Tongue (tissue), 3 donors: ENCODE measurements at places on chromosomes 7 and 10. TPM values are rescaled to one million over a fixed set of nuclear protein-coding genes. Genes with fewer than 3 reads are reported as not detected.

DNA sequence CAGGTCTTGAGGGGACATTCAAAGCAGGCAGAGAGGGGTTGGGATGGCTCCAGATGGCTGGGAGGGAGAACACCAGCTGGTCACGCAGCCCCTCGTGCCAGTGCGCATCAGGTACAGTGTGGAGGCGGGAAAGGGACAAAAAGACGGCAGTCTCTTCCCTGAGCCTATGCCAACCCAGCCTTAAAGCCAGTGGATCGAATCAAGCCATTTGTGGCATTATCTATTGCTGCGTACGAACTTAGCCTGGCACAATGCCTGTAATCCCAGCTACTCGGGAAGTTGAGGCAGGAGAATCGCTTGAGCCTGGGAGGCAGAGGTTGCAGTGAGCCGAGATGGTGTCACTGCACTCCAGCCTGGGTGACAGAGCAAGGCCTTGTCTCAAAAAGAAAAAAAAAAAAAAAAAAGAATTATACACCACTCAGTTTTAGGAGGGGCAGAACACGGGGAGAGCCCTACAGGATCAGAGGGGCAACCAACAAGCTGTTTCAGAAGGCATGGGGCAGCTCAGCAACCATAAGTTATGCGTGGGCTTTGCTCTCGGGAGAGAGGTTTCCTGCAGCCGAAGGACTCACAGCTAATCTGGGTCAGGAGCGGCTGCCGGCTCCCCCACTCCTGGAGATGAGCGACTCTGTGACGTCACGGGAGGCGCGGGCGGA lies 356 bp upstream of the NDUFB2 start:
- DNase-seq: peak; percentile 98

- DNase-seq: no peak
These were observed 170.7 kb downstream of the NEBL start for GRCh38 chr10:20726381-20726780.

PRKCQ gene
- total RNA-seq: 15.2 TPM

- no peak for DNase-seq
These were observed 72.3 kb downstream of the PRR15 start for GRCh38 chr7:29636009-29636351.

DNA sequence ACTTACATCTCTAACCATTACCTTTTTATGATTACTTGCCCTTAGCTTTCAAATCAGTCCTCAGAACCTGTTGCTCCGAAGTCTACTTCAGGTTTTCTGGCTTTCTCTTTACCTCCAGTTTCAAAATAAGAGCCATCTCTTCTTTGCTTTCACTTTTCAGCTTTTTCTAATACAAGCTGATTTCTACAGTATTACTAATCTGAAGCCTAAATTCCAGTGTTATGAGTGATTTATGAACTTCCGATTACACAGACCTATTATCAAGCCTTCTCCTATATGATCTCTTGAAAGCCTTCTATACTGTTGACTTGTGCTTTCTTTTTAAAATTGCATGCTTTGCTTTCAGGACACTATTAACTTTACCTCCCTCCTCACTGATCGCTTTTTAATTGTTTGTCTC lies 1307.8 kb upstream of the CELF2 start:
- no peak for DNase-seq

DNA sequence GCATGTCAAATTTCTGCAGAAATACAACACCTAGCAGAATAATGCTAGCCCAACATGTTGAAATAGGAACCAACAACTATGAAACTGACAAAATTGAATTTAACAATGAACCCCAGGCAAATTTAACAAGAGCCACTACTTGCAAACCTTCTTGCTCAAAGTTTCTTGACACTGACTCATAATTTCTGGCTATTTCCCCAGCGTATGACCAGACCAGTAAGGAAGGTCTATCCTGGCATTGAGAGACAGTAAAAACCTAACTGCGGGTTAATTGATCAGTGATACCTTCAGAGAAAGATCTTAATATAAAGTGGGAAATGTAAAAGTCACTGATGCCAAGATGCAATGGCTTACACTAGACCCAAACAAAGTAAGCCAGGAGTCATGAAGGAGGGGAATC lies 510.1 kb downstream of the ARL4A start:
- DNase-seq: no peak

HABP2 gene
- not detected for total RNA-seq
